LHCN-M2 (cell line): ENCODE measurements at places on chromosomes 3 and 15.

GRCh38 chr3:155211266-155211665, 82.2 kb downstream of the STRIT1 start:
- DNase-seq: no peak

DNA sequence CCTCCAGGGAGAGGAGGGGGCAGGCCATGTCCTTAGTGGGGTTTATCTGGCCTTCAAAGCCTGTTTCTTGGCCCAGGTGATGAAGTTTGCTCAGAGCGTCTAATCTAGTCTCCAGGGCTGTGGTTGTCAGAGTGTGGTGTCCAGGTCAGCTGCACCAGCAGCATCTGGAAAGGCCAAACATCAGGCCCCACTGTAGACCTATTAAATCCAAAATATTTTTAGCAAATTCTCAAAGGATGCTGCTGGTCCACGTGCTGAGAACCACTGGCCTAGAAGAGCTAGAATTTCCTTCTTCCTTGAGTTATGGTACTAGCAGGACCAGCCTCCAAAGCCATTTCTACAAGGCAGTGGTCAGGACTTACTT, 28.9 kb downstream of the SLC28A1 start:
- DNase-seq: no peak

GRCh38 chr15:69706353-69707097, 253.9 kb downstream of the RPLP1 start:
- no peak for DNase-seq

DNA sequence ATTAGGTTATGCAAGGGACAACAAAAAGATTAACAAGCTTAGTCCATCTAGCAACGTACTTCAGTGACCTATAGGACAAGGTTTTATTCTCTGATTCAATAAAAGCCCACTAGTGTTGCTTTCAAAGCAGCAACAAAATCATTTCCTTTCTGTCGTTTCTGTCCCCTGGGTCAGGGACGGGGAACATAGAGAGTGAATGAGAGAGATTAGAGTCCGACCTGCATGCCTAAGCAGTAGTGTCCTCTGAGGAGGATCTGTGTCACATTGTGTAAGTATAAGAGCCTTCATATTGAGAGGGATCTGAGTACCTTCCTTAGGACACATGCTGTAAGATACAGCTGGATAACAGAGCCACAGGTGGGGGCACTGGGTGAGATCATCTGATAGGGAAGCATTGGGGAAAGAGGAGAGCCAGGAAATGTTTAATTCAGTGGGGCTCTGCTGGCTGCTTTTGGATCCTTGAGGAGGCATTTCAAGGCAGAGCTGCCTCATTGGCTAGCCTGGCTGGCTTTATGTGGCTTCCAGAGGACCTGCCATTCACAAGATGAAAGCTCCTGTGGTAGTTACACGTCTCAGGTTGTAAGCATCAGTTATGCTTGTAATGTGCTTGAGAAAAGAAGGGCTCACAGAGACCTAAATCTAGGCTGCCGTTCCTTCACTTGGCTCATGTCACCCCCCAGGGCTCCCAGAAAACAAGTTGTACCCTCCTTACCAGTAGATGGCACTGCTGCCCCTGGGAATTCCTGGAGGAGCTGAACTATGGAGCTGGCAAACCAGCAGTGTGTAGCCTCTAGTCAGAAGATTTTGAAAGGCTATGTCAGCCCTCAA, 2.7 kb downstream of the TMEM108 start:
- peak; percentile 80 for DNase-seq

DNA sequence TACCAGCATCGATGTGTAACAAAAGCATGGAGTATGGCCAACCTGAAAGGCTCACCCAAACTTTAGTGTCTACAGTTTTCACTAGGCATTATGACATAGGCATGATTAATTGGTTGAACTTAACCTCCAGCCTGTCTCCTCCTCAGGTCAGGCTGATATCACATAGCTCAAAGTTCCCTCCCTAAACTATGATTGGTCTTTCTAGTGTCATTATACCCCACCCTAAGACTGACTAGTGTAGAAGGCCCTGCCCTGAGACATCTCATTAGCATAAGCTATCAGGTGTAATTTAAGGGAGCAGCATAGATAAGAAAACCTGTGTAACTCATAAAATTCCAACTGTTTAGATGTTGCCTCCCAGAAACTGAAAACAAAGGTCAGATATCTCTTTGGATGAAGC, 195.2 kb downstream of the ALCAM start:
- DNase-seq: no peak

DNA sequence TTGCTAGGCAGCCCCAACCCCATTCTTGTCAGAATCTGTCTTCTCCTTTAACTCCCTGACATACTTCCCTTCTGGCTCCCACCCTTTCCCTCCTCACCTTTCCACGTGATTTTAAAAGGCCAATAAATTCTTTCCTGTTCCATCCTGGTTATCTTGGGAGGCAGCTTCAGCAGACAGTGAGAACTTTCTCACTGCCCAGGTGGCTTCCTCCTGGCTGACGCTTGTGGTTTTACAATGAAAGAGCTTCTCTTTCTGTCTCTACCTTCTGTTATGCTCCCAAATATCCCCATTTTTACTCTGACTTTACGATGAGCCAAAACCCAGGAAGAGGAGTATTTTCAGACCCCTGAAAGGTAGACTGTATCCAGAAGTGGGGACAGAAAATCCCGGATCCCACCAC, 42.1 kb downstream of the GASK1A start:
- no peak for DNase-seq

DNA sequence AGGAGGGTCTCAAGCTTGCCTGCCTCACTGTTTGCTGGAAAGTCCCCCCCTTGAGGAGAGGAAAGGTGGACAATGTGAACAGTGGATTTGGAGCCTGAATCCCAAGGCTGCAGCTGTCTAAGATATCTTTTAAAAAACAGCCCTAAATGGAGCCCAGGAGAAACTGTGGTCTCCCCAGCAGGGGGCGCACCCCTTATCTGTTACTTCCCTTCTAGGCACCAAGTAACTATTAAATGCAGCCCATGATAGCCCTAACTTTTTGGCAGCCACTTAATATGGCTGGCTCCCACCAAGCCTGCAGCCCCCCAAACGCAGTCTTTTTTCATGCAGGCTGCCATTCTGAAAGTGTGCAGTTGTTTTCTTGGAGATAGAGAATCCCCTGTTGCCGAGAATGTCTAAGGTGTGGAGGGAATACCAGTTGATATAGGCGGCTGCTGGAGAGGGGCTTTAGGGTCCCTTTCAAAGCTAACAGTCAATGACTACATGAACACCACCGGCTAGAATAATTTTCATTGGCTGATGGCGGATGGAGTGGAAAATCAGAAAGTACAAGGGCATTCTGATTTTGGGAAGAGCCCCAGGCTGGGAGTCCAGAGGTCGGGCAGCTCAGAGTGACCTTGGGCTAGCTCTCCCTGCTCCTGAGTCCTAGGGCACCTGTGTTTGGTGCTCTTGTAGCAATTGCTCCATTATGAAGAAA, 1.3 kb downstream of the RHCG start:
- DNase-seq: peak; percentile 15

GRCh38 chr15:95843241-95843910, 487.1 kb upstream of the NR2F2 start:
- peak; percentile 90 for DNase-seq

GRCh38 chr3:72161881-72162595, 377.1 kb upstream of the PROK2 start:
- DNase-seq: peak; percentile 31

DNA sequence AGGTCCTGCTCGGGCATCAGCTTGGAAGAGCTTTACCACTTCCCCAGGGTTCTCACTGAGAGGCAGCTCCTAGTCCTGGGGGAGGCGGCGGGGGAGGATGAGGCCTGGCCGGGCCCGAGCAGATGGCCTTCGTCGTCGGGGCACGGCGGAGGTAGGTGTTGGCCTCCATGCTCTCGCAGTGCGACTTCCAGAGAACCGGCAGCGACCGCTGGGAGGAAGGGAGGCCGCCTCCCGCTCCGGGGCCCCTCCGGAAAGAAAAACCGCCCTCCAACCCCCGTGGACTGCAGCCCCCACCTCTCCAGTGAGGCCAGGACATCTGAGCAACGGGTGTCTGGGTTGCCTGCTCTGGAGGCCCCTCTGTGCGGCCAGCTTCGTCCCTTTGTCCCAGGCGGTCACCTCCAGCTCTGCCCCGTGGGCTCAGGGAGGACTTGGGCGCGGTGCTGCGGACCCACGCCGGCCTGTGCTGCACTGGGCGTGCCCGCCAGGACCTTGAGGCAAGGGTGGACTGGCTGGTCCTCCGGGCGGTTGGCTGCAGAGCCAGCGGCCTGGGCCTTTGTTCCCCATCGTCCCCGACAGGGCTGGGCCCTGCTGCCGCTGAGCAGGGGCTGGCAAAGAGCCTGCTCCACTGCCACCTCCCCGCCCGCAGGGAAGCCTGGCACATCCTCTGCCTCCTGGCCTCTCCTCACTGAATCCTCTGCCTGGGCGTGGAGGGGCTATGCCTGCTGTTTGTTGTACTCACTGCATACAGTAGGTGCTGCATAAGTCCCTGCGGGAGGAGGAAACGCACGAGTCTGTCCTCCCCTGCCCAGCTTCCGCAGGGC, 13.6 kb upstream of the GP9 start:
- no peak for DNase-seq

DNA sequence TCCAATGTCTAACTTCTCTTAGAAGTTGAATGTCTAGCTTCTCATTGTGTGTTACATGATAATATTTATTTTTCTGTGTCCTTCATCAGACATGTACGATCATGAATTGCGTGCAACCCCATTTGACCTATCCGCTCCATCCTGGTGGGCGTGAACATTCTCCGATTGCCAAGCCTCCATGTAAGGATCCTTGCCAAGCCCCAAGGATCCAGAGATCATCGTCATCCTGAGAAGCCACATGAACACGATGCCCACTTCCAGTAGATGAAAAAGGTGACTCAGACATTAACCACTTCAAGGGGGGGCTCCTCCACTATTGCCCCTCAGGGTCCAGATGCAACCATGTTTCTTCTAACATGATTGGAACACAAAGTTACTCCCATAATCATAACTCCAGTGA, 25.5 kb upstream of the KNG1 start:
- no peak for DNase-seq

GRCh38 chr3:126348308-126348920, 8.8 kb downstream of the KLF15 start:
- DNase-seq: no peak
